PC-9 (cell line): ENCODE measurements at places on chromosomes 1 and 21. TPM values are rescaled to one million over a fixed set of nuclear protein-coding genes. Genes with fewer than 3 reads are reported as not detected.

Gene RIPPLY3
- total RNA-seq = 0.17 TPM in 1 of 2 replicates, not detected in the other

Gene SDC3
- total RNA-seq = 33.7 and 37.4 TPM in 2 replicates

Gene MPL
- total RNA-seq = 0.76 and 1.6 TPM in 2 replicates

Gene IL19
- total RNA-seq = not detected in 2 replicates

Gene TRIM46
- total RNA-seq = 6.0 and 6.2 TPM in 2 replicates

Gene ZSCAN20
- total RNA-seq = 6.0 and 6.4 TPM in 2 replicates

Gene ARHGEF10L
- total RNA-seq = 21.6 and 25.4 TPM in 2 replicates

Gene MCOLN2
- total RNA-seq = 0.23 TPM in 1 of 2 replicates, not detected in the other

Gene TMEM82
- not detected in 2 replicates for total RNA-seq

Gene DIRAS3
- total RNA-seq = not detected in 2 replicates

Gene TTC22
- total RNA-seq = 24.1 and 26.3 TPM in 2 replicates

Gene NTMT2
- total RNA-seq = not detected in 2 replicates

- H3K4me3 ChIP-seq = no peak overlapping the region
- no peak for DNase-seq
- no peaks in the 10 kb centered on the region for H3K36me3 ChIP-seq
- H3K4me1 ChIP-seq = no peaks in the 10 kb centered on the region
- H3K27ac ChIP-seq = no peak overlapping the region
Observed at GRCh38 chr1:76218888-76219287, 144.3 kb downstream of the ST6GALNAC3 start.

GRCh38 chr1:219555806-219556205 is 57.1 kb downstream of the ZC3H11B start:
- H3K27ac ChIP-seq = no peak overlapping the region
- peaks cover 9% of the 10 kb centered on the region; the same call in 1 of the 2 replicates for H3K4me1 ChIP-seq
- no peak for DNase-seq
- no peaks in the 10 kb centered on the region for H3K36me3 ChIP-seq
- H3K4me3 ChIP-seq = no peak overlapping the region
- H3K27me3 ChIP-seq = no peaks in the 10 kb centered on the region

- no peaks in the 10 kb centered on the region for H3K36me3 ChIP-seq
- no peak overlapping the region for H3K4me3 ChIP-seq
- no peak overlapping the region for H3K27ac ChIP-seq
- no peaks in the 10 kb centered on the region for H3K27me3 ChIP-seq
- DNase-seq = no peak
Observed at GRCh38 chr1:211975152-211975941, 60.0 kb downstream of the INTS7 start.

DNA sequence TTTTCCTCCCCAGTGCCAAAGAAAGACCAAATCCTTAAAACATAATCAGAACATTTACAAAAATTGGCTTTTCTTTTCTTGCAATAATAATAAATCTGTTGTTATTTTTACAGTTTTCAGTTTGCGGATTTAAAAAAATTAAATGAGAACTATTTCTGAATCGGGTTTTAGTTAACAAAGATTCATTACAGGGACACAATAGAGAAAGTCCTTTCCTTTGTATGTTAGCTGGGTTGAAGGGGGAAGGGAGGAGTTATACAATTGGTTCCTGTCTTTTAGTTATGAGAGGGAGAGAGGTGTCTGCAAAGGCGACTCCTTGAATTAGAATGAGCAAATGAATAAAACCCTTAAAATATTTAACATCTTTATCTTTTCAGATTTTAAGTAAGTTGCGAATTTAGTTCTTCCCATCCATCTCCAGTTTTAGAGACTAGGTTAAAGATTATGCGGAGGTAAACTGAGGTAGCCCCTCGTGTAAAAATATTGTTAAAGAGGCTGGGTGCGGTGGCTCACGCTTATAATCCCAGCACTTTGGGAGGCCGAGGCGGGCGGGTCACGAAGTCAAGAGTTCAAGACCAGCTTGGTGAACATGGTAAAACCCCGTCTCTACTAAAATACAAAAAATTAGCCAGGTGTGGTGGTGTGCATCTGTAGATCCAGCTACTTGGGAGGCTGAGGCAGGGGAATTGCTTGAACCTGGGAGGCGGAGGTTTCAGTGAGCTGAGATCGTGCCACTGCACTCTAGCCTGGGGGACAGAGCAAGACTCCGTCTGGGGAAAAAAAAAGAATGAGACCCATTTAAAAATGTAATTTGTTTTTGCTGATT is 3.9 kb downstream of the SPEN start:
- H3K4me1 ChIP-seq = peaks cover 20% of the 10 kb centered on the region
- no peak for DNase-seq
- H3K27ac ChIP-seq = 0 out of 2 replicates have a peak overlapping the region, but pooled peaks have one; percentile 90
- H3K36me3 ChIP-seq = no peaks in the 10 kb centered on the region
- H3K27me3 ChIP-seq = no peaks in the 10 kb centered on the region
- H3K4me3 ChIP-seq = no peak overlapping the region

DNA sequence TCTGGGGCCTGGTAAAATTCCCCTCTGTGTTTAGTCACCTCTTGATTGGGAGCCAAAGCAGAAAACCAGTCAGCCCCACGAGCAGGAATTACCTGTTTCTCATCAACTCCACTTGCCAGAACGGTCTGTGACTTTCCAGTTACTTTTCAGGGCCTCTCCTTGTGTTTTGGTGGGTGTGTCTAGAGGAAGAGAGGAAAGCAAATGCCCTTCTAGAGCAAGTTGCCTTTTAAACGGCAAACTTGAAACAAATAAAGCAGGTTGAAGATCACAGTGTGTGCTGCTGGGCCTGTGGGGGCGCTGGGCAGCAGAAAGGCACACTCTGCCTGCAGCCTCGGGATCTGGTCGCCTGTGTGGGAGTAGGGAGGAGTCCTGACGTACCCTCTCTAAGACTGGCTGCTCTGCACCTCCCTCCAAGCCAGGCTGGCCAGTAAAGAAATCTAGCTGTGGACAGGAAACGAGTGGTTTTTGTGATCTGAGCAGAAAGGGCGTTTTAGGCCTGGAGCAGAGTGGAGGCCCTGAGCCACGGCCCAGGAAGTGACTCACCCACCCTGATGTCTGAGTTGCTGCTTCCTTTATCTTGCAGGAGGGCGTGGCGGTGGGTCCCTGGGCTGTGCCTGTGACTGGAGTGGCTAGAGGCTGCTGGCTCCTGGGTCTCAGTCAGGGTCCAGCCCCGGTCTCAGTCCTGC is 11.1 kb upstream of the S100A11 start:
- H3K36me3 ChIP-seq = no peaks in the 10 kb centered on the region
- peak overlapping the region; percentile 52; the same call in 1 of the 2 replicates for H3K4me3 ChIP-seq
- peaks cover 72% of the 10 kb centered on the region for H3K4me1 ChIP-seq

- no peak overlapping the region for H3K27ac ChIP-seq
- H3K4me3 ChIP-seq = no peak overlapping the region
- H3K36me3 ChIP-seq = no peaks in the 10 kb centered on the region
- H3K27me3 ChIP-seq = no peaks in the 10 kb centered on the region
- H3K4me1 ChIP-seq = no peaks in the 10 kb centered on the region
- DNase-seq = no peak
Observed at GRCh38 chr1:38892976-38893375, 11.6 kb upstream of the GJA9 start.

DNA sequence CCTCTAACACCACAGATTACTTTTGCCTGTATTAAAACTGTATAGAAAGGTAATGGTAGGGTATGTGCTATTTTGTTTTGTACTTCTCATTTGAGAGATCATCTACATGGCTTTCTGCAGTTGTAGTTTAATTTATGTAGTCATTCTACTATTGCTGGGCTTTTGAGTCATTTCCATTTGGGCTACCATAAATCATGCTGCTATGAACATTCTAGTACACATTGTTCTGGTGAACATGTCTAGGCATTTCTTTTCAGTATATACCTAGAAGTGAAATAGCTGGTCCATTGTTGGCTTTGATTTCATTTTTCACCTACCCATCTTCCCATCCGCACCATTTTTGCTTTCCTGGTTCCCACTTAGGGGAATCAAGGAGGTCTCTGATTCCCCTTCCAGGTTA is 18.7 kb downstream of the EDN2 start:
- H3K27ac ChIP-seq = no peak overlapping the region

DNA sequence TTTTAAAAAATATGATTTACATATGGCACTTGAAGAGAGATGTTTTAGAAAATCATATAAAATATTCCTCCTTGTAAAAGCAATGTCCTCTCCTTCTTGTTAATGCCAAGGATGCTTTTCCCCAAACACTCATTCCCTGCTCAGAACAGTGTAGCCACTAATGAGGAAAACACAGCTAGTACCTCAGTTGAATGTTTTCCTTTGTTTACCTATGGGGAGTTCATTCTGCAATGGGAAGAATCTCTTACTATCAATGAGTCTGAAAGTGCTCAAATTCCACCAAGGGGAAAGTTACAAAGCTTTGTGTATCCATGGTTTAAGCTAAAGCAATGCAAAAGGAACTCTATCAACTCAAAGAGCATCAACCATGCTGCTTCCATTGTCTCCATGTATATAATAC is 221.9 kb upstream of the ADGRL2 start:
- H3K4me1 ChIP-seq = no peaks in the 10 kb centered on the region
- H3K36me3 ChIP-seq = no peaks in the 10 kb centered on the region
- no peak for DNase-seq

GRCh38 chr1:181179987-181180365 is 91.5 kb downstream of the IER5 start:
- H3K4me3 ChIP-seq = no peak overlapping the region
- no peaks in the 10 kb centered on the region for H3K4me1 ChIP-seq
- H3K27ac ChIP-seq = no peak overlapping the region
- H3K36me3 ChIP-seq = no peaks in the 10 kb centered on the region
- H3K27me3 ChIP-seq = peaks cover 36% of the 10 kb centered on the region
- DNase-seq = no peak

DNA sequence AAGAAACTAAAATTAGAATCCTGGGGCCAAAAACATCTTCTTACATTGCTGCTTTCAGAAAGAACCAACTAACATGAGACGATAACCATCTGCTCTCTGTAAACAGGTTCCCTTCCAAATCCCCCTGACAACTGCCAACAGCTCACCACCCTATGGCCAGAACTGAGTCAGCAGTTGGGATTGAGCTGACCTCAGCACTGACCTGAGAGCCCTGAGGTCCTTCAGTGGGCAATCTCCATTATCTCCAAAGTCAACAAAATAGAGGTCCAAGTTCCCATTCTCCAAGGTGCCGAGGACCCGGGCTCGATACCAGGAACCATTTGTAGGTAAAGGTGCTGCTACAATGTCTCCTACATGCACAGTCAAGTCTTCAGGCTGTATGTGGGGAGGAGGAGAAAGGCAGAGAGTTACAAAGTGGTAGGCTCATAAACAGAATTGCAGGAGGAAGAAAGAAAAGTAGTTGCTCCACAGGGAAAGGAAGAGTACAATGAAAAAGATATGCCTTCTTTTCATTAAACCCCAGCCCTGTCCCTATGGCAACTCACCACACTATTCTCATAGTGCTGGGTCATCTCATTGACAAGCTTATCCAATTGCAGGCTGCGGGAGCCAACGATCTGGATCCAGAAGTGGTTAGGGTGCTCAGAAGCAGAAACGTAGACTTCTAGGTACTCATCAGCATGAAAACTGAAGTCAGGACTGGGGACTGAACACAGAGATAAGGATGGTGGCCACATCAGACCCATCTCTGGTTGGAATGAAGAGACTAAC is 12.8 kb upstream of the MRPL9 start:
- DNase-seq = no peak
- H3K27me3 ChIP-seq = no peaks in the 10 kb centered on the region
- no peak overlapping the region for H3K27ac ChIP-seq

DNA sequence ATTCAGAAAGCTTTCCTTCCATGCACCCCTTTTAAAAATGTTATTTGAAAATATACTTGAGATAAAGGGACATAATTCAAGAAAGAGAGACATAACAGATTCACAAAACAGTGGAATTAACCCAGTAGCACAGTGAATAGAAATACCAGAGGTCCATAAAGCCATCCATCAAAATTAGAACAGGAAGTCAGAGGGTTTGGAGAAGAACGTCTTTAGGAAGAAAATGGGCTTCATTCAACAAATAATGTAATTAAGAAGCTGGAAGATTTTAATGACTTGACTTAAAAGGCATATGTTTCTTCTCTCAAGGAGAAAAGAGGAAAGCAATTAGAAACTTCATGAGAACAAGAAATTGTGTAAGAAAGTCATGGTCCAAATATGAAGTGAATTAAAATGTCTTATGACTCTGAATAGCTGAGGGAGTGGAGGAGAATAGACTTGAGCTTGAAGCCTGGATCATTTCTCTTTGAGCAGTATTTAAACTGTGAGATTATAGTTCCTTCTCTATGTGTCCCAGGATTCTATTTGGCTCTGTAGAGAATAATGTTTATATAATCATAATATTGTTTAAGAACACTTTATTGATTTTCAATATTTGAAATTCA is 7.9 kb upstream of the HCRTR1 start:
- H3K27ac ChIP-seq = no peak overlapping the region
- H3K27me3 ChIP-seq = no peaks in the 10 kb centered on the region
- H3K4me3 ChIP-seq = no peak overlapping the region
- no peak for DNase-seq

DNA sequence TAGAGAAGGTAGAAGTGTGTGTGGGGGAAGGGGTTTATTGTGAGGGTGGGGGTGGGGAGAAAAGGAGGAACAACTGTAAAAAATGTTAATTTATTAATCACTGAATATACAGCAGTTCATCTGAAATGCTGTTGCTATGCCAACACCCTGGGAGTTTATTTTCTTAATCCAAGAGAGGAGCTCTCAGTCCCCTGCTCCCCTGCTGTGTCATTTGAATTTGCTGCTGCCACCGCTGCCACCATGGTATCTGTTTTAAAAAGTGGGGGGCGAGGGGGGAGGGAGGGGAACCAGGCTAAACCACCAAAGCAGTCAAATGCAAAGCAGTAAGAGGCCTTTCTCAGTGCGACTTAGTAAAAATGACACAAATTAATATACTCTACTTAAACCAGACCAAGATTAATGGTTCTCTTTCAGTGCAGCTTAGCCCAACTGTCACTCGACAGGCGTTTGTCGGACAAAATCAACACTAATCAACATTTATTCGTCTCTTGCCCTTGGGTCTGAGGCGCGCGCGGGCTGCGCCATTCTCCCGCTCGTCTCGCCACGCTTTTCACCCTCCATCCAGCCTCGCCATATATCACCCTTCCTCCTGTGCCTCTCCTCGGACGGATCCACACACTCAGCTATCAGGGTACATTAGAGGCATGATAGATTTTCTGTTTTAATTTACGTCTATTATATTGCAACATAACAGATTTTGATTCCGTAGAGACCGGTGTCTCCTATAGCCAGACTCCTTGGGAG is 76.2 kb downstream of the PBX1 start:
- no peak overlapping the region for H3K4me3 ChIP-seq
- peaks cover 60% of the 10 kb centered on the region for H3K4me1 ChIP-seq
- H3K27ac ChIP-seq = peak overlapping the region; percentile 86; the same call in 1 of the 2 replicates
- H3K36me3 ChIP-seq = no peaks in the 10 kb centered on the region
- H3K27me3 ChIP-seq = no peaks in the 10 kb centered on the region

GRCh38 chr1:215710036-215710898 is 143.2 kb downstream of the KCTD3 start:
- H3K4me1 ChIP-seq = no peaks in the 10 kb centered on the region
- no peak overlapping the region for H3K4me3 ChIP-seq
- H3K27me3 ChIP-seq = no peaks in the 10 kb centered on the region
- no peak overlapping the region for H3K27ac ChIP-seq
- DNase-seq = no peak
